ENCODE measurements at places on chromosomes 1 and 21.

GRCh38 chr1:35659589-35659988 is 18.3 kb upstream of the PSMB2 start:
- DNase-seq: no peak

GRCh38 chr1:103424650-103425049 is 100.8 kb upstream of the RNPC3 start:
- no peak for DNase-seq

GRCh38 chr1:215650446-215651149 is 83.5 kb downstream of the KCTD3 start:
- DNase-seq: no peak

DNA sequence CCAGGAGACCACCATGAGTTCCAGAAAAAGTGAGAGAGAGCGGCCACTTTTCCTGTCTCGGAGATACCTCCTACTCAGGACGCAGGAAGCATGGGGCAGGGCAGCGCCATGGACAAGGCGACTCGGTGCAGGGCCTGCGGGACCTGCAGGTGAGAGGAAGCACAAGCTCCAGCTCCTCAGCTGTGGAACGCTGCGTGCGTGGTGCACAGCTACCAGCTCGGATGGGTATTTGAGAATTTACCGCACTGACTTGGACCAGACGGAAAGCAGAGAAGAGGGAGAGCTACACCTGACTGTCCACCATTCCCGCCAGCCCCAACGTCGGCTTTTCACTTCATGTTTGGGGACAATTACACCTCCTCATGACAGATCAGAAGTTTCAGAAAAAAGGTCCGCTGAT is 8.2 kb upstream of the CDK11A start:
- DNase-seq: no peak

DNA sequence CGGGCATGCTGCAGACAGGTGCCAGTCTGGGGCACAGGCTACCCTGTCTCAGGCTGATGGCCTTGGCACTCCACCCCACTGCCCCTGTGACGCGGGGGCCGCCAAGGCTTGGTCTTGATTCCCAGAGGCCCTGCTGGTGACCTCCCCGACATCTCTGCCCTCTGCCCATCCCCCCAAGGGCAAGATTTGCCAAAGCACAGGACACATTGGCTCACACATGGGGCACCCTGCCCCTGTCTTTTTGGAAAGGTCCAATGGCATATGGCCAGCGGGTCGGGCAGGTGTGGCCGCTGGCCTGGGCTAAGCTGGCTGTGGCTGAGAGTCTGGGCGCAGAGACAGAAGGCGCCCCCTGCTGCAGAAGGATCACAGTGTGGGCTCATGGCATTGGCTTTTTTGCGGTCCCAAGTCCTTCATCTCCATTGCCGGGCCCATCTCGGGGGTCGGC is 4.6 kb downstream of the MIB2 start:
- DNase-seq: no peak
